ENCODE measurements at places on chromosomes 4 and X.

DNA sequence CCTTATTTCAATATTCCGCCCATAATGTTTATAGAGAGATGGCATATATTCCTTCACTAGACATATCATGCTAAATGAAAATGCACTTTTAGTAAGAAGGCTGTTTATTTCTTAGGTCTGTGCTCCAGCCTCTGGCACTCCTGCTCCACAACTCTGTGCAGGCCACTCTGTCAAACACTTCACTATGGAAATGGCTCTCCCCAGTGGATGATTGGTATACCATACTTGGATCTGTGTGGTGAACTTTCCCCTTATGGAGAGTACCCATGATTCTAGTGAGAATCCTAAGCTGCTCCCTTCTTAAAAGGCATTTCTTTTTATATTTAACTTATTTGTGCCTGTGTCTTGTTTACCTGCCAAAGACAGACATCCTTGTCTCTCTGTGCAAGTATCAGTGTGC lies 480.1 kb upstream of the GALNT7 start:
- DNase-seq = no peak

DNA sequence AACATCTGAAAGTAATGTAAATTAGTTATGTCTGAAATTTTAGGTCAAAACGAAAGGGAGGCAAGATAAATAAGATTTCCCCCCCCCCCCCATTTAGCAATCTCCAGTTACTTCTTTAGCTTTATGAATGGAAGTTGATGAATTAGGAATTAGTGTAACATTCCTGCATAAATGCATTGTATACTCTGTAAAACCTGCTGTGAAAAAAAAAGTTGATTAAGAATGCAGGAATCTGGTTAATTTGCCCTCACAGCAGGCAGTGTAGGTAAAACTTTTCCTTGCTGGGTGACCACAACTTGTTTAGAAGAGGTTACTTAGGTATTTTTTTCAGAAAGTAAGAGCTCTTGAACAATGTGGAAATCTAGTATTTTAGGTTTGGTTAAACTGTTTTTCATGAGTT lies 15.3 kb downstream of the LARP7 start:
- DNase-seq = no peak

GRCh38 chr4:106201373-106201772 lies 114.6 kb downstream of the TBCK start:
- DNase-seq = no peak

DNA sequence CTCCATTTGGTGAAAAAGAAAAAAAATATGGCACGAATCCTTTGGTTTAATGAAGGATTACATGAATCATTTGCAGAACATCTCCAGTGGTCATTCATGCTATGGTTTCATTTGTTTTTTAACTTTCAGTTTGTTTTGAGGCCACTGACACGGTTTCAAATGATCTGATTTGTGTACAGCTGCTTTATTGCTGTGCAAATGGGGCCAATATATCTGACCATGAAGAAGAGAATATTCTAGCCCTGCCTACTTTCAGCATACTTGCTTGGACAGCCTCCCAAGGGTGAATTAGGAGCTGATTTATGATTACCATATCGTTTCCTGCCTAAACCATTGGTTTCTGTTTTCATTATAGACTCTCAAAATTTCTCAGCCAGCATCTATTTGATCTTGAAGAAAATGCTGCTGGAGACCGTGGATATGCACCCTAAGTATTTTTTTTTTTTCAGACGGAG lies 30.7 kb downstream of the SPARCL1 start:
- no peak for DNase-seq

- no peak for DNase-seq
Observed at GRCh38 chr4:25065431-25065858, 34.7 kb upstream of the LGI2 start.

DNA sequence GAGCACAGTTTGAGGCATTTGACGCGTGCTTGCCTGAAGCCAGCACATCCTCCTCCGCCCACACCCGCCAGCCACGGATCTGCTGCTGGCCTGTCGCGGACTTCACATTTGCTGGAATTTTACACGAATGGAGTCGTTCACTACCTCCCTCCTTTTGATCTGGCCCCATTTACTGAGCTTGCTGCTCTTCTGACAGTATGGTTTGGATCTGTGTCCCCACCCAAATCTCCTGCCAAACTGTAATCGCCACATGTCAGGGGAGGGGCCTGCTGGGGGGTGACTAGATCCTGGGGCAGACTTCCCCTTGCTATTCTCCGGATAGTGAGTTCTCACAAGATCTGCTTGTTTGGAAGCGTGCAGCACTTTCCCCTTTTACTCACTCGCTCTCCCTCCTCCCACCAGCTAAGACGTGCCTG lies 19.9 kb upstream of the CPLX1 start:
- no peak for DNase-seq

DNA sequence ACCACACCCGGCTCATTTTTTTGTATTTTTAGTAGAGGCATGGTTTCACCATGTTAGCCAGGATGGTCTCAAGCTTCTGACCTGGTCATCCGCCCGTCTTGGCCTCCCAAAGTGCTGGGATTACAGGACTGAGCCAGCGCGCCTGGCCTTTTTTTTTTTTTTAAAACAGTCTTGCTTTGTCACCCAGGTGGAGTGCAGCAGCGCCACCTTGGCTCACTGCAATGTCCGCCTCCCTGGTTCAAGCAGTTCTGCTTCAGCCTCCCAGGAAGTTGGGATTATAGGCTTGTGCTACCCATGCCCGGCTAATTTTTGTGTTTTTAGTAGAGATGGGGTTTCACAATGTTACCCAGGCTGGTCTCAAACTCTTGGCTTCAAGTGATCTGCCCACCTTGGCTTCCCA lies 28.9 kb downstream of the ZFX start:
- DNase-seq = no peak

GRCh38 chrX:12076046-12076445 lies 62.2 kb upstream of the FRMPD4 start:
- no peak for DNase-seq

DNA sequence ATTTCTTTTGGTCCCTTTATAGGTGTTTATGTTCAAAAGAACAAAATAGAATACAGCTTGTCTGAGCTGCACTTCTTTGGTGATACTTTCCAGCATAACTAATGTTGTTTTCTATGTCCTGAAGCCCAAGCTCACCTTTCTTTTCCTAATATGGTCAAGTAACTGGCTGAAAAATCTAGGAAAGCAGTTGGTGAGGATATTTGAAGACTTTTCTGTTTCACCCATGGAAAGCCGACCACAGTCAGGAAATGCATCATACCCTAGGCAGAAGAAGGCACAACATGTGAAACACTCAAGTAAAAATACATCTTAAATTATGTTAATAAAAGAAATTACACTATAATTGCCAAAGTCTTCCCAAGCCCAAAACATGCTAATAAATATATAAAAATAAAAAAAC lies 337.0 kb downstream of the PDGFC start:
- no peak for DNase-seq

DNA sequence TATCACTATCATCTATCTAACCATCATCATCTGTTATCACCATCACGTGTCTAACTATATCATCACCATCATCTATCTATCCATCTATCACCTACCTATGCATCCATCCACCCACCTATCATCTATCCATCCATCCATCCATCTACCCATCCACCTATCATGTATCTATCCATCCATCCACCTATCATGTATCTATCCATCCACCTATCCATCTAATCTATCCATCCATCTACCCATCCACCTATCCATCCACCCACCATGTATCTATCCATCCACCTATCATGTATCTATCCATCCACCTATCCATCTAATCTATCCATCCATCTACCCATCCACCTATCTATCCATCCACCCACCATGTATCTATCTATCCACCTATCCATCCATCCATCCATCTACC lies 316.7 kb downstream of the DHRSX start:
- no peak for DNase-seq

DNA sequence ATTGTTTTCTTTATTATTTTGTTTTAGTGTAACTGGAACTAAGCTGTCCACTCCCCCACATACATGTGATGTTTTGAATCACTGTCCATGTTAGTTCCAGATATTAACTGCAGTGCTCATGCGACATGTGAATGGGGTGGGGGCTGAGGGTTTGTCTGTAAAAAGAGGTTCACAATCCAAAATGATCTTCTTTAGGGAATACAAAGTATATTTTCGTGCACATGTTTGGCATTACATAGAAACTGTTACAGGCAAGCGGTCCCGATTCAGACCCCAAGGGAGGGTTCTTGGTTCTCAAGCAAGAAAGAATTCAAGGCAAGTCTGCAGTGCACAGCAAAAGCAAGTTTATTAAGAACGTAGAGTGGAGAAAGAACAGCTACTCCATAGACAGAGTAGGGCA lies 296.5 kb upstream of the CLNK start:
- no peak for DNase-seq

- no peak for DNase-seq
Observed at GRCh38 chr4:52996261-52997131, 134.4 kb downstream of the RASL11B start.

DNA sequence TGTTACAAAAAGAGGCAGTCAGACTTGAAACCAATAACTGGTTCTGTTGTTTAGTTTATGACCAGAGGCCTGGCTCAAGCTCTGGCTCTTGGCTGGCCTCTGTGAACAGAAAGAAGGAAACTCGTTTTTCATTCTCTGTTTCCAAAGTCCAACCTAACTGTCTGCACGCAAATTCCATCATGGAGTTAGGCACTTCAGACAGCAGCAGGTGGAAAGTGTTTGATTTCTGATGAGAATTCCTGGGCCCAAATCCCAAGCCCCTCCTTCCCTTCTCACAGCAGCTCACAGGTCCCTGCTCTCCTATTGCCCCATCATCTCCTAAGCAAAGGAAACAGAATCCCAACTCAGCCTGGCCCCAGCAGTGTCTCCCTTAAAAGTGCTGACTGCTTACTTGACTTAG lies 42.8 kb upstream of the FGF16 start:
- DNase-seq = no peak

GRCh38 chr4:158750379-158750778 lies 18.4 kb upstream of the FNIP2 start:
- DNase-seq = no peak

DNA sequence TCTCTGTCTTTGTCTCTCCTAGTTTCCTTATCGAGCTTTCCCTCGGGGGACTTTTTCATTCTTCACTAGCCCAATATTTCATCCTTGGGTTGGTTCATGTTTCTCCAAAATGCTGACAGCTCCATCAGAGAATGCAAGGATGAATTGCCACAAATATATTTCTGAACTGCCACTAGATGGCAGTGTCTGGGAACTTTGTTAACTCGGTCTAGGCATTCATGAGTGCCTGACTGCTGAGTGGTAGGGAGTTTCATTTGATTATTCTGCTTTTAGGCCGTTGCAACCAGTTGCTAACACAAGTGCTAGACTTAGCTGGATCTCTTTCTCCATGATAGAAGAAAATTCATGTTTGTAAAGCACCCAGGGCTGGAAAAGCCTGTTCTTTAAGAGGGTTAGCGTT lies 73.5 kb upstream of the RAP2C start:
- peak; percentile 37 for DNase-seq

DNA sequence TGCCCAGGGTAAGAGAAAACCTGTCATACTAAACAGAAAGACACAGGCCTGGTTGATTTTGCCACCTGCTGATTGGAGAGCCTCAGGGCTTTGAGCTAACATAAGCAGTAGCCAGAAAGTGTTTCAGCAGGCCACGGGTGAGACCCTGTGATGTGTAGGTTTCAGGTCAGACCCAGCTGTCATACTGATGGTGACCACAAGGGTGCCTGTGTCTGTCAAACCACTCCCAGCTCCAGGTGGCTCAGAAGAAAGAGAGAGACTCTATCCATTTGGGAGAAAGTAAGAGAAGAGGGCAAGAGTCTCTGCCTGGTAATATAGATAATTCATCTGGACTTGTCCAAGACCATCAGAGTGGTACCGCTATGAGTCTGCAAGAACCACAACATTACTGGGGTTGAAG lies 72.8 kb upstream of the NLRP2B start:
- DNase-seq = no peak

GRCh38 chr4:19494961-19495360 lies 756.7 kb upstream of the SLIT2 start:
- no peak for DNase-seq

DNA sequence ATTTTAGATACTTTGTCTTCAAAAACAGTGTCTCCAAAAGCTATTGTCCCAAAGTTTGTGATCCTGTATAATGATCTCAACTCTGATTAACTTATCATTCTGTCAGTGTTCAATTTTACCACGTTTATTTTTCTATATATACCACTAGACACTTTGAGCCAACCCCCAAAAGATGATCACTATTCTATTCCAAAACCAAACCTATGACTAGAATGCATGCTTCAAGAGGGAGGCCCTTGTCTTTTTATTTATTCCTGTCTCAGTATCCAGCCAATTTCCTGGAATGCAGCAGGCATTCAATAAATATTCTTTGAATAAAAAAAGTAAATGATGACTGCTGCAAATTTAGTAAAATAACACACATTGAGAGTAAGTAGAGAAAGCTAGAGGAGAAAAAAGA lies 275.6 kb downstream of the LDB2 start:
- no peak for DNase-seq

Measured in CD4-positive, alpha-beta memory T cell (primary cell).